Natural killer cell treated with Interleukin-12 subunit alpha and Interleukin-12 subunit beta and Interleukin-15 and Interleukin-18, amount 100 ng/mL, for 72 hours (primary cell): ENCODE measurements at places on chromosomes 4 and X. TPM values are rescaled to one million over a fixed set of nuclear protein-coding genes. Genes with fewer than 3 reads are reported as not detected.

MAML3 gene
- total RNA-seq = 0.40 TPM

GRCh38 chr4:22551550-22551949 lies 35.7 kb upstream of the ADGRA3 start:
- peaks cover 5% of the 10 kb centered on the region for H3K27me3 ChIP-seq
- H3K4me3 ChIP-seq = no peak overlapping the region
- H3K36me3 ChIP-seq = peaks cover 3% of the 10 kb centered on the region
- H3K4me1 ChIP-seq = peaks cover 12% of the 10 kb centered on the region
- H3K27ac ChIP-seq = no peak overlapping the region
- DNase-seq = no peak

DNA sequence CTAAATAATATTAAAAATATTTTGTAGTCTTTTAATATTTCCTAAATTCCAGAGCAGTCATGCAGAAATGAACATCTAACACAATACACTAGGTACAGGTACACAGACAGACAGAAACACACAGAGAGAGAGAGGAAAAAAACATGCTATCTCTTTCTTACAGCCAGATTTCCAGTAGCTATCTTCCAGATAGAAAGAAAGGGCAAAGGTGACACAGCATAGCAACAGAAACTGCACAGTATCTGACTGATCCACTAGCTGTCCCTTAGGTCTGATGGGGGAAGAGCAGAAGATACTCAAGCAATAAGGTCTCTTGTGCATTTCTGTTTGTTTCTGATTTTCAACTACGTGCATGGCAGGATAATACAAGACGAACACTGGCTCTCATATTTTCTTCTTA lies 7.8 kb downstream of the FBXW7 start:
- H3K27ac ChIP-seq = no peak overlapping the region
- no peaks in the 10 kb centered on the region for H3K36me3 ChIP-seq
- peaks cover 67% of the 10 kb centered on the region for H3K4me1 ChIP-seq
- no peak overlapping the region for H3K4me3 ChIP-seq

DNA sequence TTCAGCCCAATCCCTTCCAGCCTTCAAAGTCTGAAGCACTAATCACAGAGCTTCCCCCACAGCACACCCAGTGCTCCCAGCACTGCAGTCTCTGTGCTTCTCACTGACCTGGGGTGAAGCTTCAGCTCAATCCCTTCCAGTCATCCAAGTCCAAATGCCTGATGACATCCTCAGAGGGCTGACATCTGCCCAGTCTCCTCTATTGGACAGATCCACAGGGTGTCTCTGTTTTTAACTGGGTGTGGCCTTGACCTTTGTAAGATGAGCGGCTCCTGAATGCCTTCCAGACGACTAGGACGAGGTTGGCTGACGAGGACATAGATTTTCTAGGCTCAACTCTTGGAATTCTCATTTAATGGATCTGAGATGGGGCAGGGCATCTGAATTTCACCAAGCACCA lies 7.6 kb upstream of the SLC2A9 start:
- no peak overlapping the region for H3K27ac ChIP-seq
- no peak for DNase-seq
- no peaks in the 10 kb centered on the region for H3K36me3 ChIP-seq
- no peaks in the 10 kb centered on the region for H3K27me3 ChIP-seq

GRCh38 chrX:2748171-2748814 lies 3.5 kb upstream of the XG start:
- H3K27ac ChIP-seq = no peak overlapping the region
- H3K4me1 ChIP-seq = no peaks in the 10 kb centered on the region
- DNase-seq = no peak
- no peaks in the 10 kb centered on the region for H3K36me3 ChIP-seq

DNA sequence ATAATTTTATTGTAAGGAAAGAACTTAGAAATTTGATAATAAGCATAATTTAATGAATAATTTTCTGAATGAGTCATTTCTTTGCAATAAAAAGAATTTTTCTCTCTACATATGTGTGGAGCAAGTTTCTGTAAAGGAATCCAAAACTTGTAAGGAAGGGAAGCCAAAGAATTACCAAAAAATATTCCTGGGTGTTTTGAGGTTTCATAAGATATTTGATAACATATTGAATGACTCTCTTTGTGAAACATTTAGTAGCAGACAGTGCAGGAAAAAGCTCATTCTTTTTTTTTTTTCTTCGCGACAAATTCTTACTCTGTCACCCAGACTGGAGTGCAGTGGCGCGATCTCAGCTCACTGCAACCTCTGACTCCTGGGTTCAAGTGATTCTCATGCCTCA lies 469.0 kb upstream of the MAGEB2 start:
- H3K36me3 ChIP-seq = no peaks in the 10 kb centered on the region
- no peak overlapping the region for H3K27ac ChIP-seq
- no peaks in the 10 kb centered on the region for H3K4me1 ChIP-seq
- H3K27me3 ChIP-seq = no peaks in the 10 kb centered on the region
- DNase-seq = no peak

DNA sequence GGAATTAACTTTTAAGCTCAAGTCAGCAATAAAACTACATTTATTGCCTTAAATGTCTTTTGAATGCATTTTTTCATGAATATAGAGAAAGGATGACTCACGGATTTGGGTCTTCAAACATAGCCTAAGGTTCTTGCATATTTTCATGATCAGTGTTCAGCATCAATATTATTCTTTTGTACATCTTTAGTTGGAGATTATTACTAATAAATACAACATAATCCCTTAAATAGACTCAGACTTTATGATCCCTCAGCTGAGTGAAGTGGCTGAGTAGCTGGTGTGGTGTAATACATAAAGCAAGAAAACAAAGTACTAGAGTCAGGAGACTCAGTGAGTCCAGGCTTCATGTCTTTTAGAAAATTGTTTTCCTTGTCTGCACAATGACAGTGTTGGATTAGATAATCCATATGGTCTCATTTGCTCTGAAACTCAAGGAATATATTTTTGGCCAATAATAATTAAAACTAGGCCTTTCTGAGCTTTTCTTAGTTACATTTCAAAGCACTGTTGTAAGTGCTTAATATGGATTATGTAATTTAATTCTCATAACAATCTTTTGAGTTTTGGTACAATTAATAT lies 78.3 kb upstream of the UNC5C start:
- no peak overlapping the region for H3K4me3 ChIP-seq
- no peaks in the 10 kb centered on the region for H3K36me3 ChIP-seq
- H3K27me3 ChIP-seq = no peaks in the 10 kb centered on the region
- DNase-seq = no peak
- H3K27ac ChIP-seq = no peak overlapping the region
- H3K4me1 ChIP-seq = no peaks in the 10 kb centered on the region

DNA sequence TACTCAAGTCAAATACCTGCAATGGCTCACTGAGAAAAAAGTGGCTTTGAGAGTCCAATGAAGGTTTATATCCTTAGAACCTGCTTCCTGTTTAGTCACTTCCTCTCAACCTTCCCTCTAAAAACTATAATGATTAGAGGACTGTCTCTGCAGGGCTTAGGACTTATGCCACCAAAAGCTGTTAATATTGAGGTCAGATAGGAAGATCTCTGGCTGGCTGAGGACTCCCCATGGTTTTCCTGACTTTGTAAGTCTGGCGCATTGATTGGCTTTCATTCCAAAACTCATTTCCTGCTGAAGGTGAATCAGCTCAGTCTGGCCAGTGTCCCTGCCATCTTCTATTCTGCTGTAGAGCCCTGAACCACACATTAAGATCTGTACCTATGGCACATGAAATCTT lies 140.9 kb upstream of the ANK2 start:
- no peaks in the 10 kb centered on the region for H3K4me1 ChIP-seq
- H3K27ac ChIP-seq = no peak overlapping the region
- no peak overlapping the region for H3K4me3 ChIP-seq

GRCh38 chr4:153450544-153450917 lies 15.6 kb upstream of the TMEM131L start:
- H3K27me3 ChIP-seq = no peaks in the 10 kb centered on the region
- DNase-seq = peak; percentile 67
- H3K4me3 ChIP-seq = peak overlapping the region; percentile 82
- no peaks in the 10 kb centered on the region for H3K36me3 ChIP-seq
- H3K4me1 ChIP-seq = peaks cover 20% of the 10 kb centered on the region

DNA sequence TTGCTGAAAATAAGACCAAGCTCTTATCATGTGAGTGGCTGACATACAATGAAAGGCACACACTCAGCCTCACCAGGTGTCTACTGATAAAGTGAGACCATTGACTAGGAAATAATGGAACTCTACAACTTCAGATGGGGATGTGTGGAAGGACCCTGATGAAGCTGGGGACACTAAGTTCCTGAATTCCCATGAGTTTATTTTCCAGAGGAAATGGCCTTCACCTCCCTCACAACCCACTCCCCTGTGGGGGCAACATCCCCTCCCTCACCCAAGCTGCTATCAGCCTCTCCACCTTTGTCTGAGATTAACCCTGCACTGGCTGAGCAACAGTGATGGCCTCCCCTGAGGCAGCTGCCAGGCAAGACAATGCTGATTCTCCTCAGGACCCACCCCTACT lies 55.2 kb upstream of the SMARCAD1 start:
- no peaks in the 10 kb centered on the region for H3K27me3 ChIP-seq
- H3K4me3 ChIP-seq = no peak overlapping the region
- no peaks in the 10 kb centered on the region for H3K36me3 ChIP-seq
- H3K4me1 ChIP-seq = no peaks in the 10 kb centered on the region
- H3K27ac ChIP-seq = no peak overlapping the region
- no peak for DNase-seq

SSX4 gene
- total RNA-seq = not detected

BANK1 gene
- 1.6 TPM for total RNA-seq

DNA sequence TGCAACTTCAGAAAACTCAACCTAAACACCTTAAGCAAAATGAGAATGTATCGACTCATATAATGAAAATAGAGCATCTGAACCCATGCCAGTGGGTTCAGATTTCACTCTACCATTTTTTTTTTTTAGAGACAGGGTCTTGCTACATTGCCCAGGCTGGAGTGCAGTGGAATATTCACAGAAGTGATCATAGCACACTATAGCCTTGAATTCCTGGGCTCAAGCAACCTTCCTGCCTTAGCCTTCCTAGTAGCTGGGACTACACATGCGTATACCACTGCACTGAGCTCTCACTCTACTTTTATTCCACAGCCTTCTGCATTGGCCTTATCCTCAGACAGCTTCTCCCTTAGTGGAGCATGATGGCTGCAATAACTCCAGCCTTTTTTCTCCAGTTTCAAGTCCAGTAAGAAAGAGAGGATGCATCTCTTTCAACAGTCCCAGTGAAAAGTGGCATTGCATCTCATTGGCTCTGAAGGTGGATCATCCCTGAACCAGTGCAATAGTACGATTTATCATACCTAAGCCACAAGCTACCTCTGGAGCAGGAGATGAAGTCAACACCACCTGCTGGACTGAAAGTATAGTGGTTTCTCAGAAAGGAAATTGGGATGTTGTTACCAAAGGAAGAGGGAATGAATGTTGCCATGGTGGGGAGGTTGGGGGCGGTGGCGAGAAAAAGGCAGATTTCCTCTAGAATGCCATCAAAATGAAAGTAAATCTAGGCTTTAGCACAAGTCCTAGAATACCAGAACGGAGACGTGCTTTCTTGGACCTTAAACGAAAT lies 2.0 kb upstream of the SOD3 start:
- H3K36me3 ChIP-seq = no peaks in the 10 kb centered on the region
- no peak overlapping the region for H3K27ac ChIP-seq
- H3K4me1 ChIP-seq = no peaks in the 10 kb centered on the region
- H3K27me3 ChIP-seq = peaks cover 11% of the 10 kb centered on the region

DNA sequence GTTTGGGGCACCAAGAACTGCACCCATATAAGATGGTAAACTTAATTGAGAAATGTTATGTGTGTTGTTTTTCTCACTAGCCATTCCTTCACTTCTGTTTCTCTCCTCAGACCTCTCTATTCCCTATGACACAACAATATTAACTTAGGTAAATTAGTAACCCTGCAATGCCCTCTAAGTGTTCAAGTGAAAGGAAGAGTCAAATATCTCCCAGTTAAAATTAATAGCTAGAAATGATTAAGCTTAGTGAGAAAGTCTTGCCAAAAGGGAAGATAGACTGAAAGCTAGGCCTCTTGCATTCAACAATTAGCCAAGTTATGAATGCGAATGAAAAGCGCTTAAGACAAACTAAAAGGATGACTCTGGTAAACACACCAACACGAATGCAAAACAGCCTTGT lies 132.9 kb upstream of the KLF8 start:
- H3K4me1 ChIP-seq = no peaks in the 10 kb centered on the region
- no peaks in the 10 kb centered on the region for H3K36me3 ChIP-seq
- no peak overlapping the region for H3K27ac ChIP-seq
- no peak for DNase-seq
- no peaks in the 10 kb centered on the region for H3K27me3 ChIP-seq
- no peak overlapping the region for H3K4me3 ChIP-seq

TCEAL7 gene
- not detected for total RNA-seq

DNA sequence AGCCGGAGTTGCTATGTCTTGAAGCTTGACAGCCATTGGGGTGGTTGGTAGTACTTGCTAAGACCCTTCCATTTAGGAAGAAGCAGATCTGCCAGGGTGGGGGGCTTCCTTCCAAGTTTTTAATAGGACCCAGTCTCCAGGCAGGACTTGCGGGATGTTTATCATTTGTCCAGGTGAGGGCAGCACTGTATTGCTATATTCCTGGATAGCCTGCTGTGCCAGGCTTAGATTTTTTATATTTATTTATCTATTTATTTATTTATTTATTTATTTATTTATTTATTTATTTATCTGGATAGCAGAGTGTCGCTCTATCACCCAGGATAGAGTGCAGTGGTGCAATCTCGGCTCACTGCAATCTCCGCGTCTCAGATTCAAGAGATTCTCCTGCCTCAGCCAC lies 87.4 kb upstream of the CT45A1 start:
- H3K27me3 ChIP-seq = no peaks in the 10 kb centered on the region
- no peaks in the 10 kb centered on the region for H3K4me1 ChIP-seq
- no peak for DNase-seq
- H3K4me3 ChIP-seq = no peak overlapping the region
- no peak overlapping the region for H3K27ac ChIP-seq
- no peaks in the 10 kb centered on the region for H3K36me3 ChIP-seq

DNA sequence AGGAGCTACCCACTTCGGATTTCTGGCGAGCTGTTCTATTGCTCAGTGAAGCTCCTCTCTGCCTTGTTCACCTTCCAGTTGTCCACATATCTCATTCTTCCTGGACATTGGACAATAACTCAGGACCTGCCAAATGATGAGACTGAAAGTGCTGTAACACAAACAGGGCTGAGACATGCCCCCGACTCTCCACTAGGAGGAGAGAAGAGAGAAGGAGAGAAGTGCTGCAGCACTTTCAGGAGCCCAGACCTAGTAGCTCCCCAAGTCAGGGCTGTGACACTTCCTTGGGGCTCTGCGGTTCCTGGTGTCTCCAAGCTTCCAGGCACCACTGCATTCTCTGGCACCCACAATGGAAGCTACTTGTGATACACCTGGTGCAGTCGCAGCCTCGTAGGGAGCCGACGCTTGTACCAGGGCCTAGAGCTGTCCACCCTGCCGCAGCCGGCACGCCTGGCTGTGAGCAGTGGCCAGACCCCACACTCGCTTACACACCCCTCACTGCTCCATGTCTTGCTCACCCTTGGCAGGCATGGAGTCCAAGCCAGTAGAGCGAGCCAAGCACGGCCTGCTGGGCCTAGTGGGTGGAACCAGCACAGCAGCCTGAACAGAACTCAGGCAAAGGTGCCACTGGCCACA lies 234.9 kb downstream of the TECRL start:
- H3K4me3 ChIP-seq = no peak overlapping the region
- DNase-seq = no peak
- peaks cover 4% of the 10 kb centered on the region for H3K36me3 ChIP-seq
- H3K4me1 ChIP-seq = no peaks in the 10 kb centered on the region
- H3K27me3 ChIP-seq = no peaks in the 10 kb centered on the region

TEX13D gene
- 1.6 TPM for total RNA-seq

NLGN3 gene
- total RNA-seq = 1.6 TPM

SGMS2 gene
- 0.50 TPM for total RNA-seq

GRCh38 chr4:119977076-119977940 lies 89.3 kb downstream of the MAD2L1 start:
- no peak for DNase-seq
- H3K27ac ChIP-seq = no peak overlapping the region
- no peaks in the 10 kb centered on the region for H3K27me3 ChIP-seq
- no peak overlapping the region for H3K4me3 ChIP-seq
